ENCODE measurements at places on chromosomes 11 and 22.

GRCh38 chr11:28877340-28877739 is 769.2 kb downstream of the METTL15 start:
- no peak for DNase-seq

DNA sequence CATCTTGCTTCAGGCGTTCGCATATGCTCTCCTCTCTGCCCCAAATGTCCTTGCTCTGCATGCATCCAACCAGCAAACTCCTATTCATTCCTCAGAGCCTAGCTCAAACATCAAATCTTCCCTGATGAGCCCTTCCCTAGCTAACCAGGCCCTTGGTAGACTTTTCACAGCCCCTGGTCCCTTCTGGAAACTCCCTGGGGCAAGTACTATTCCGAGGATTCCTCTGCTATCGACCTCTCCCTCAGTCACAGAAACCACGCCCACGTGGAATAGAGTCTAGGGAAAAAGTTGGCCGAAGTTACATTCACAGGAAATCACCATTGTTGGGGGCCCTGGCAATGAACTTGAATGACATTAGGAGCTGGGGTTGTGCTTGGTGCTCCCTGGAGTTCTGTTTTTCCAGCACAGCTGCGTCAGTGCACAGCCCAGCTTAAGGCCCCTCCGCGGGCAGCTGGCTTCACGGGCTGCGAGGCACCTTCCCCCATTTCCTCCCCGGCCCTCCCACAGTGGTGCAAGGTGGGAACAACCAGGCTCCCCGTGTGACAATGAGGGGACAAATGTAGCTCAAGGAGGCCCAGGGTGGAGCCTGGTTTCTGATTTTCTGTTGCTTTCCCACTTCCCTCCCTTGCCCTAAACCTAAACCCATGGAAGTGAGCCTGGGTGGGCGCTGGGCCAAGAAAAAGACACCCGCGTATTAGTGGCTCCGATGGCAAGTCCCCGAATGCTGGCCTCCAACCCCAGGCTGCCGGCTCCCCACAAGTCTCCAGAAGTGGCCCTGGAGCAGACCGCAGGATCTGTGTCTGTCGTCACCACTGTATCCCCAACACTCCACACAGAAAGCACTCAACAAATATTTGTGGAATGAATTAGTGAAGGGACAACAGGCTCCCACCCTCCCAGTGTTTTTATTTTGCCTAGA is 4.3 kb upstream of the ATP5MGL start:
- DNase-seq, result no peak

DNA sequence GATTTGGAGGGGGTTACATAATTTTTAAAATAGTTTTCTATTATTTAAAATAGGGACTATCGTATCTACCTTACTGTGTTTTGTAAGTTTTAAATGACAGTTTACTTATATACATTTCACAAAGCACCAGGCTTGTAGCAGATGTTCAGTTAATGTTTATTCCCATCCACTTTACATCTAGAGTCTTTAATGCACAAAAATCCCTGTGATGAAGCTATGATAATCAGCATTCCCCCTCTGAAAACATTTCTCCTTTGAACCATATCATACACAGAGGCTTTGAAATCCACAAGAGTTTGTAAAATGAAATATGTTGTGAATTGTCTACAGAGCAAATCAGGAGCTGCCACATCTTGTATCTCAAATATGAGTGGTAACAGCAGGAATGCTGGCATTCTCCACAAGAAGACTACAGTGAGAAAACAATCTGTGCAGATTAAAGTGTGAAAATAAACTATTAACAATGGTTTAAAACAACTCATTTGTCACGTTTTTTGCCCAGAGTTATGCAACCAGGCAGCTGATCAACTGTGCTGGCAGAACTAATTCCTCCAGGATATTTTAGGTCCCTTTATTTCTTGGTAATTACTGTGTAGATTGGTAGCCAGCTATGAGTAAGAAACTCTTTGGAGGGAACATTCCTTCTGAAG is 699.1 kb upstream of the ARHGAP42 start:
- DNase-seq, result no peak

DNA sequence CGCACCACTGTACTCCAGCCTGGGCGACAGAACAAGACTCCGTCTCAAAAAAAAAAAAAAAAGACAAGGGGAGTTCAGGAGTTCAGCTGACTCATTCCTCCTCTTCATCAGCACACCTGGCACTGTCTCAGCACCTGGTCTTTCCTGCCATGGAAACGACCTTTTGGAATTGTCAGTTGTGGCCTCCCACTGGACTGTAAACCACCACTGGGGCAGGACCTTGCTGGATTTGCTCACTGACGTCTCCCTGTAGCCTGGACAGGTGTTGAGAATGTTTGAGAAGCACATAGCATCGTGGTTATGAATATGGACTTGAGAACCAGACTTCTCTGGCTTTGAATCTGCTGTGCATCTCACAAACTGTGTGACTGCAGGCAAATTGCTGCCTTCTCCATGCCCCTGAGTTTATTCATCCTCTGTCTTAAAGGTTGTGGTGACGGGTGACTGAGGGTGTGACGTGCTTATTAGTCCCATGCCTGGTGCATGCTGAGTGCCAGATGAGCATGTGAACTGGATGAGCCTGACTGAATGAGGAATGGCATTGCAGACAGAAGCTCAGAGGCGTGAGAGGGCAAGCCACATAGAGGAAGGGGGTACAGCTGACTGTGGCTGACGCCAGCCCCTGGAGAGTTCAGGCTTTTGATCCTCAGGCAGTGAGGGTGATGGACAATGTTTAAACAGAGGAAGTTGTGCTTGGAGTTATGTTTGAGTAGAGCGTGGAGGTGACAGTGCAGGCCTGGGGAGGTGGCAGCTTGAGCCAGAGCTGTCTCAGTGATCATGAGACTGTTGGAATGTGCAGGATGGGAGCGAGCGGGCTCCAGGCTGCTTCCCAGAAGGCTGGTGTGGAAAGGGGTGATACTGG is 12.7 kb downstream of the TOM1 start:
- DNase-seq, result no peak

- DNase-seq, result no peak
These were observed 10.9 kb downstream of the RELA start for GRCh38 chr11:65651589-65652510.
